ENCODE measurements at places on chromosomes 3 and 15. TPM values are rescaled to one million over a fixed set of nuclear protein-coding genes. Genes with fewer than 3 reads are reported as not detected.

GRCh38 chr3:143349455-143349854 is 229.9 kb downstream of the CHST2 start:
- H3K4me3 ChIP-seq: no peak overlapping the region
- no peak for DNase-seq
- no peaks in the 10 kb centered on the region for H3K36me3 ChIP-seq
- no peak overlapping the region for H3K27ac ChIP-seq

GRCh38 chr15:72169236-72169920 is 28.2 kb downstream of the GRAMD2A start:
- H3K27ac ChIP-seq: no peak overlapping the region
- no peaks in the 10 kb centered on the region for H3K27me3 ChIP-seq
- H3K4me1 ChIP-seq: peaks cover 19% of the 10 kb centered on the region
- H3K4me3 ChIP-seq: no peak overlapping the region
- no peaks in the 10 kb centered on the region for H3K36me3 ChIP-seq

DNA sequence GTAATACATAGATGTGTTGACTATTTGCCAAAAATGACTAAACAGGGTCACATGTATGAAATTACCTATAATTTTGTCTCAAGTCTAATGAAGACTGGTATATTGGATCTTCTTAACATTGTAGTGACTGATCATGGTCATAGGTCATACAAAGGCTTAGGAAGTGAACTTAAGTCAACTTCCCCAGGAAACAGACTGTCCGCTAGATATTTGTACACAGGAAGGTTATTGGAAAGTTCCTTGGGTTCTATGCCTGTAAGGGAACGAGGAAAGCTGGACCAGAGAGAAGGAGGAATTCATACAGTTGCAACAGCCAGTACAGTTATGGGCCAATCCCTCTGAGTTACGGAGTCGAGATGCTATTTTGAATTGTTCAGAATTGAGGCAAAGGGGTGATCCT is 462.0 kb upstream of the THRB start:
- H3K36me3 ChIP-seq: no peaks in the 10 kb centered on the region
- no peak overlapping the region for H3K27ac ChIP-seq
- H3K27me3 ChIP-seq: no peaks in the 10 kb centered on the region
- no peak for DNase-seq
- H3K4me3 ChIP-seq: no peak overlapping the region
- H3K4me1 ChIP-seq: no peaks in the 10 kb centered on the region

GRCh38 chr3:118801899-118802298 is 232.7 kb downstream of the IGSF11 start:
- no peaks in the 10 kb centered on the region for H3K4me1 ChIP-seq
- no peaks in the 10 kb centered on the region for H3K36me3 ChIP-seq
- H3K27me3 ChIP-seq: no peaks in the 10 kb centered on the region
- H3K4me3 ChIP-seq: no peak overlapping the region
- no peak overlapping the region for H3K27ac ChIP-seq

DNA sequence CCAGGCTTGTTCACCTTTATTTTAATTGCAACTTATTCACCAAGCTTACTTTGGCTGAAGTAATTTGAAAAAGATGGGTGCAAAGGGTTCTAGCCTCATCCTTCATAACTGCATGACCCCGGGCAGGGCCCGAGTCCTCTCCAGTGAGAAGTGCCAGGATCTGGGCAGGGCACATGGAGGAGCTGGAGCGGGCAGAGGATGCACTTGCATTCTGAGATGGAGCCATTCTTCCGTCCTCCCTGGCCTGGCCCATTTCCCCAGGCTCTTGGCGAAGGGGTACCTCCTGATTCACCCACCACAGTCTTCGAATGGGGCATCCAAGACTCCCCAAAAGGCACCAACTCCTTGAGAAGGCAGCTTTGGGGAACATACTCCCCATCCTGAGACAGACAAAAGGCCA is 22.5 kb upstream of the PLXND1 start:
- H3K36me3 ChIP-seq: no peaks in the 10 kb centered on the region
- peaks cover 40% of the 10 kb centered on the region for H3K4me1 ChIP-seq
- no peak overlapping the region for H3K4me3 ChIP-seq
- no peak for DNase-seq

- no peak overlapping the region for H3K4me3 ChIP-seq
- no peak overlapping the region for H3K27ac ChIP-seq
- no peak for DNase-seq
Measured at GRCh38 chr3:120039642-120040610, 54.3 kb downstream of the GSK3B start.

DNA sequence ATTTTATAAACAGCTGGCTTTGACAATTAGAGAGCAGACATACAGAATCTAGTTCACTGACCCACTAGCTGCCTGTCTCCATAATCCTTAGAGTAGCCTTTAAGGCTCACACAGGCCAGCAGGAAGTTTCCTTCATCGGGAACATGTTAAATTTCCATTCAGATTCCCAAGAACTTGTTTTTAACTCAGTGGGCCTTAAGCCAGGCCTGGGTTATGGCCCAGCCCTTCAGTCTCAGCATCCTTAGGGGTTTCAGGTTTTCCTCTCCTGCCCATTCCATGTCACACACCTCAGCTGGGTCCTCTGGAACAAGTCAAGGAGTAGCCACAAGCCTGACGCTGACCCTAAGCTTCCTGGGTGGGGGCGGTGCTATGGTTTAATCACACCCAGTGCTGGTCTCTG is 15.0 kb downstream of the CDAN1 start:
- H3K4me1 ChIP-seq: no peaks in the 10 kb centered on the region
- no peak overlapping the region for H3K4me3 ChIP-seq
- H3K27ac ChIP-seq: no peak overlapping the region
- no peaks in the 10 kb centered on the region for H3K36me3 ChIP-seq

- peaks cover 6% of the 10 kb centered on the region for H3K4me1 ChIP-seq
- H3K27ac ChIP-seq: no peak overlapping the region
- no peak for DNase-seq
- no peaks in the 10 kb centered on the region for H3K27me3 ChIP-seq
- no peaks in the 10 kb centered on the region for H3K36me3 ChIP-seq
- H3K4me3 ChIP-seq: no peak overlapping the region
Measured at GRCh38 chr3:173502983-173503568, 105.5 kb downstream of the NLGN1 start.

DNA sequence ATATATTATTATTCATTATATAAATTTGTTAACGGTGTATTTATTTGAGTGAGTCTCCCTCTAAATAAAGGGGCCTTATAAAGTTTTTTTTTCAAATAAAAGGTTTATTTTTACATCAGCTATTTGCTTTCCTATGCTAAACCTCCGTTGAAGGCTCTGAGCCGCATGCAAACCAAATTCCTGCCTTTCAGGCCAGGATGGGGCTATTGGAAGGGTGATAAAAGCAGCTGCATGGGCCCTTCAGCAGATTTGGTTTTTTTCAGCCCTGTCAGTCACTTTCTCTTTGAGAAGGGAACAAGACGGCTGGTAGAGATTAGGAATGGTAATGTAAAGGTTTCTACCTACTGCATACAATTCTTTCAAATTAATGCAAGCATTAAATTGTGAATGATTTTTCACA is 244.2 kb downstream of the WNT5A start:
- H3K4me3 ChIP-seq: no peak overlapping the region
- H3K36me3 ChIP-seq: no peaks in the 10 kb centered on the region
- H3K27me3 ChIP-seq: no peaks in the 10 kb centered on the region
- H3K4me1 ChIP-seq: no peaks in the 10 kb centered on the region
- DNase-seq: no peak
- H3K27ac ChIP-seq: no peak overlapping the region

GRCh38 chr3:31010491-31010890 is 116.0 kb upstream of the GADL1 start:
- H3K27me3 ChIP-seq: no peaks in the 10 kb centered on the region
- H3K4me3 ChIP-seq: no peak overlapping the region
- DNase-seq: no peak
- no peaks in the 10 kb centered on the region for H3K4me1 ChIP-seq
- H3K27ac ChIP-seq: no peak overlapping the region

DNA sequence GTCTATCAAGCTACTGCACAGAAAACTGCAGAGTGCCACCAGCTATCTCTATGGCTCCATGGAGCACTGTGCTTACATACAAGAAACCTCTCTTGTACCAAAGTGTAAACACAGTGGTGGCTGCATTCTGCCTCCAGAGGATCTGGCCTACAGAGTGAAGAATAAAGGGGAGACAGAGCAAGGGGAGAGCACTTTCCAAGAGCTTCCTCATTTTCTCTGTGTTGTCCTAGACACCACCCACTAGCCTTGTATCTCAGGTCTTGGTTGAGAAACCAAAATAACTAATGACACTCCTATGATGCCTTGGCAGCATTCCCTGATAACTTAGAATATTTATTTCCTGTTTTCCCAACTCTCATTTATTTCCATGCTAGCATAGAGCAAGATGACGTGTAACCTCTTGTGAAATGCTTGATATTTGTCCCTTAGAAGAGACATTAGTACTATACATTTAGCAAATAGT is 56.9 kb upstream of the PHLDB2 start:
- H3K4me1 ChIP-seq: no peaks in the 10 kb centered on the region
- DNase-seq: no peak
- H3K36me3 ChIP-seq: no peaks in the 10 kb centered on the region

DNA sequence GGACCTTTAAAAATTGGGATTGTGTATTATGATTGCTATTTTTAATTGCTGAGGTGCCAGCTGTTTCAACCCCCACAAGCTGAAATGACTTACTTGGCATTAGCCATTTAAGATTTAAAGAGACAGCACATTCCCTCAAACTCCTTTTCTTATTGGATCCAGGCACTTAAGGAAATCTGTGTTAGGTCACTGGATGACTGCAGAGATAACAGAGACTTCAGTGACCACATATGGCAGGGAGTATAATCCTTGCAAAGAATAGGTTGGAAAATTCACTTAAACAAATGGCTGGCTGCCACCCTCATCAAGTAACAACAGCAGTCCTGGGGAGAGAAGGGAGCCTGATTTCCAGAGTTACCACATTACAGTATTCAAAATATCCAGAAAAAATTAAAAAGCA is 66.6 kb downstream of the SLMAP start:
- peaks cover 9% of the 10 kb centered on the region for H3K4me1 ChIP-seq
- H3K36me3 ChIP-seq: no peaks in the 10 kb centered on the region
- no peaks in the 10 kb centered on the region for H3K27me3 ChIP-seq
- H3K4me3 ChIP-seq: no peak overlapping the region
- DNase-seq: no peak

GRCh38 chr3:177787279-177788041 is 590.2 kb upstream of the TBL1XR1 start:
- H3K27ac ChIP-seq: no peak overlapping the region
- no peak overlapping the region for H3K4me3 ChIP-seq
- no peak for DNase-seq
- H3K27me3 ChIP-seq: no peaks in the 10 kb centered on the region

- H3K27ac ChIP-seq: no peak overlapping the region
- no peak for DNase-seq
- H3K4me1 ChIP-seq: peaks cover 45% of the 10 kb centered on the region
- no peaks in the 10 kb centered on the region for H3K36me3 ChIP-seq
Measured at GRCh38 chr3:133943639-133944141, 48.0 kb upstream of the RAB6B start.

DNA sequence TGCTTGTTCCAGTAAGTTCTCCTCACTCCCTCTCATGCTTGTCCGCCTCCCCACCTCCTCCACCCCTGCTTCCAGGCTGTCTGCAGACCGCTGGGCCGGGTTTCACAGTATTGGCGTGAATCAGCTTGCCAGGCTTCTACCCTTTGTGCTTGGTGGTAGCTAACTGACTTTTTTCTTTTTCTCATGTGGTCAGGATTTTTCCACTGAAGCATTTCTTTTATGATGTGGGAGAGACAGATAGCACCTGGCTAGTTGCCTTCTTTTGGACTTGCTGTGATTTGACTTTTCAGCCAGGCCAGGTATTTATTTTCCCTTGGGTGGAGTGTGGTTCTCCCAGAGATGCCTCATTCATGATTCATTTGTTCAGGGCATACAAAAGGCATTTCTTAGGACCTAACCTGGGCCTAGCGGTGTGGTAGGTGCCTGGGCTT is 60.6 kb downstream of the ST6GAL1 start:
- DNase-seq: no peak
- H3K27ac ChIP-seq: no peak overlapping the region
- no peaks in the 10 kb centered on the region for H3K36me3 ChIP-seq
- H3K27me3 ChIP-seq: no peaks in the 10 kb centered on the region
- H3K4me1 ChIP-seq: no peaks in the 10 kb centered on the region

DNA sequence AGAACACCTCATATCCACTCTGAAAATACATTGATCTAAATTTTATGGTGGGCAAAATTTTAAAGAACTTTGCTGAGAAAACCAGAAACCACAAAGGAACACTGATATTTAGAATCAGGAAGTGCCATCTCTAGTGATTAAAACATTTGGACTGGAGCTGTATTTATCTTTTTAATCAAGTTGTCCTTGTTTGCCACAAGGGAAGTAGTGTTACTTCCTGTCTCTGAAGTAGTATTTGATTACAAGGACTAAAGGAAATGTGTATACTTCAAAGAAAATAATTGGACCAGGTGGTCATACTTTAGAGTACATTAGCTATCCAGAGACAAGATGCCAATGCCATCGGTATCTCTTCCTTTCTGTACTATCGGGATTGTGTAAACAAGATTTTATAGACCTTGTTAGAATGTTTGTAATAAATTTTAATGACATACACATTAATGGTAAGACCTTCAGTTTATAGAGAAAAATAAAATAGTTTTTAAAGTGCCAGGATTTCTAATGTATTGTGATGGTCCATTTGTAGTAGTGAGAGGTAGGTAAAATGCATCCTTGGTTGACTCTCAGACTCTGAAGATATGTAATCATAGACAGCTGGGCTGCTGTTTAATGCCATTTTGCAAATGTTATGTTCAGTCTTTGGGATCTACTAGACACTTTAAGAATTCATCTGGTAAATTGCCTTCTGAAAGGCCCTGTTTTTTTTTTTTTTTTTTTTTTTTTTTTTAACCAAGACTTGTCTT is 131.9 kb downstream of the B3GALNT1 start:
- DNase-seq: no peak
- H3K4me1 ChIP-seq: no peaks in the 10 kb centered on the region
- no peaks in the 10 kb centered on the region for H3K36me3 ChIP-seq
- no peaks in the 10 kb centered on the region for H3K27me3 ChIP-seq
- H3K27ac ChIP-seq: no peak overlapping the region

GRCh38 chr3:14370720-14371572 is 31.5 kb upstream of the SLC6A6 start:
- H3K27me3 ChIP-seq: no peaks in the 10 kb centered on the region
- H3K27ac ChIP-seq: no peak overlapping the region
- H3K36me3 ChIP-seq: no peaks in the 10 kb centered on the region
- peaks cover 5% of the 10 kb centered on the region for H3K4me1 ChIP-seq
- DNase-seq: no peak

GRCh38 chr15:100330221-100330620 is 11.6 kb downstream of the ADAMTS17 start:
- no peaks in the 10 kb centered on the region for H3K36me3 ChIP-seq
- no peak overlapping the region for H3K4me3 ChIP-seq
- no peak for DNase-seq
- peak overlapping the region; percentile 10 for H3K27ac ChIP-seq
- no peaks in the 10 kb centered on the region for H3K4me1 ChIP-seq

- no peak overlapping the region for H3K4me3 ChIP-seq
- H3K36me3 ChIP-seq: no peaks in the 10 kb centered on the region
- peak overlapping the region; percentile 68 for H3K27ac ChIP-seq
- no peaks in the 10 kb centered on the region for H3K27me3 ChIP-seq
- no peak for DNase-seq
Measured at GRCh38 chr3:45054196-45054857, 28.2 kb downstream of the CLEC3B start.

GOLGA8R gene
- total RNA-seq: 8.1 TPM

TM4SF1 gene
- total RNA-seq: 132 TPM

GHSR gene
- not detected for total RNA-seq

SAMD7 gene
- total RNA-seq: not detected

CFAP20DC gene
- 1.3 TPM for total RNA-seq
